Stimulated activated CD4-positive, alpha-beta T cell treated with anti-CD3 and anti-CD28 coated beads, Interleukin-4, amount 100 ng/mL, for 24 hours (primary cell): ENCODE measurements at places on chromosomes 6 and 20.

DNA sequence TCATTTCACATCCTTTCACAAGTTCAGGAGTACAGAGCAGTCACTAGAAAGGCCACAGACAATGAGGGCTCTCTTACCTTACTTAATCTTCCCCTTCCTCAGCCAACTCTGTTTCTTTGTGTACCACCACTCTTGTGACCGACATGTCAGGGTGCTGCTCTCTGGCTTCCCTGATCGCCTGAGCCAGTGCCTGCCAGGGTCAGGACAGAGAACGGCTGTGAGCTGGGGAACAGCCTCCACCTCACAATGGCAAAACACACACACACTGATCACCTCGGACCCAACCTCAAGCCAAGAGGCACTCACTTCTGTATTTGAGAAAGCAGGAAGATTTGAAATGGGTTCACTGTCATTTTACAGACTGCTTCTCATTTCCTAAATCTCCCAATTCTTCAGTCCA lies 30.8 kb downstream of the SMLR1 start:
- no peak for DNase-seq

DNA sequence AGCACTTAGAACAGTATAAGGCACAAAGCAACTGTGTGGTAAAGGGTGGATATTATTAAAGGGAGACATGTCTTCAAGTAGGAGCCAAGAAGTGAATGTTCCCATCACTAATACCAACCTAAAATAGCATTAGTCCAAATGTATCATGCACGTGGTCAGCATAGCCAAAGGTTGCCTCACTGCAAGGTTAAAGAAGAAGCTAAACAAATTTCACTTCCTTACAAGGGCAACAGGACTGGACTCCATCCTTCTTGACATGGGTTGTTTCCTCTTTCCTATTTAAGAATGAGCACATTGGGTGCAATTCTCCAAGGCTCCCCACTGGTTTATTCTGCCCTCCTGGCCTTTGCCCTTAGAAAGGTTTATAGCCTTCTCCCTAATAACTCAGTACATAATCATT lies 186.7 kb downstream of the PHACTR1 start:
- no peak for DNase-seq

DNA sequence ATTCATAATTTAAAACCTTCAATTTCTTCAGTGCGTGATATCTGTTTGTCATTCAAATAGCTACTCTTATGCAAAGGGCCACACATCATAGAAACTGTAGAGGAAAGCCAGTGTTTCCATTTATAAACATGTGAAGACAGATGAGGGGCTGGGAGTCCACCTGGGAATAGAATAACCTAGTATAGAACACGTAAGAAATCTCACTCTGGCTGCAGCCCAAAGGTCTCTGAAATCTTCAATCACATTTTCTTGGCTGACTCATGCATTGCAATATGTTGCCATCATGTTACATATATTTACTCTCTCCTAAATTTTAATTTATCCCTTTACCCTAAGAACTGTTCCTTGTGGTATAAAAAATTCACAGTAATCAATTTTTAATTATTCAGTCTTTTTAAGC lies 123.2 kb downstream of the ELOVL4 start:
- DNase-seq, result no peak

DNA sequence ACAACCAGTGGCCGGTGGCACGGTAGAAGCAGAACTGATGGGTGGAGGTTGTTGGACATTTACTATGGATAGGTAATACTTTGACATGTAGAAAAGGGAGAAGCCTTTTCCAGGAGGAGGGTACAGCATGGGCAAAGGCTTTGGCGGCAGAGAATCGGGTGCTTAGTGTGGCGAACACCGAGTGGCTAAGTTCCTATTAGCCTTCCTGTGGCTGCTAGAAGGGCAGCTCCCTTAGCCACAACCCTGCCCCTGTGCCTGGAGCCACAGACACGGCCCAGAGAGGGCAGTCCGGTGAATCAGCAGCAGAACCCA lies 37.9 kb upstream of the TGM2 start:
- no peak for DNase-seq
